ENCODE measurements at places on chromosomes 7 and 10.

DNA sequence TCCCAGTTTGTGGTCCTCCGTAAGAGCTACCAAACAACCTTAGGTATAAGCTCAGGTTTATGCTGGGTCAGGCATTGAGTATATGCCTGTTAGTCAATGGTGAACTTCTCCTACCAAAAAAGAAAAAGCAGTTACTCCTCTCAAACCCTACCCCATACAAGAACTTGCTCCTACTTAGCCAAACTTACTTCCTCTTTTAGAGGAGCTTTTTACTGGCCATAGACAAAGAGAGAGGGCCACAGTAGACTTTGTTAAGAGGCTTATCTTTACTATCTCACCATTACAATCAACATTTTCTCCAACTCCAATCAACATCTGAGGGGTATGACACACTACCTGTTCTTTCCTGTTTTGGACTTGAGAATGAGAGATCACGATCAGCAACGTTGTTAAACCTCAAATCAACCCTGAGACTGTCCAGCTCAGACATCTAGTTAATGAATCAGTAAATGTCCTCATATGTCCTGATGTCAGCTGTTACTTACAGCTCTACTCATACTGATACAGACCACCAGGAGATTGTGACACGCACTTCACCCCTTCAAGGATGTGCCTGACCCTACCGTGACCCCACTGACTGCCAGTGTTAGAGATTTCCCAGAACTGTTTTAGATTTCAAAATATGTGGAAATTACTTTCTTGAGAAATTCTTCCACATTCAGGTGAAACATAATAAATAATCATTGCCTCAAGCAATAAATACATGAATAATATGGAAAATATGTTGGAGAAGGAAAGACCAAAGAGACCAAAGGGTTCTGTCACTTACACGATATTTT is 18.4 kb upstream of the CCDC71L start:
- no peak for DNase-seq

- DNase-seq = no peak
These were observed 69.7 kb downstream of the ANLN start for GRCh38 chr7:36459236-36459960.

DNA sequence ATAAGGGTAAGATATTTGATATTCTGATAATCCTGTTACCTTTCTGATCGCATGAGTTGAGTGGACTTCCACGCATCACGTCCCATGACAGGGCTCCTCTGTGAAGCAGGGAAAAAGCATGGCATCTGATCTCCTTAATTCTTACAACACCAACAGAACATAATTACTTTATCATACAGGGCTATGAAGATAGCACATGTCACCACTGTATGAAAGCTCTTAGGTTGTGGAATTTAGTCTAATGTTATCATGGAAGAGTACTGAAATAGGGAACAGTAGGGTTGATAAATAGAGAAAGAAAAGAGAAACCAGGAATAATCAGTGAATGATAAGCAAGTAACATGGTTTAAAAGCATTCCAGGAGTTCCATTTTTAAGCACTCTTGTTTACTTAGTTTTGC is 212.0 kb downstream of the CACNB2 start:
- DNase-seq = no peak

DNA sequence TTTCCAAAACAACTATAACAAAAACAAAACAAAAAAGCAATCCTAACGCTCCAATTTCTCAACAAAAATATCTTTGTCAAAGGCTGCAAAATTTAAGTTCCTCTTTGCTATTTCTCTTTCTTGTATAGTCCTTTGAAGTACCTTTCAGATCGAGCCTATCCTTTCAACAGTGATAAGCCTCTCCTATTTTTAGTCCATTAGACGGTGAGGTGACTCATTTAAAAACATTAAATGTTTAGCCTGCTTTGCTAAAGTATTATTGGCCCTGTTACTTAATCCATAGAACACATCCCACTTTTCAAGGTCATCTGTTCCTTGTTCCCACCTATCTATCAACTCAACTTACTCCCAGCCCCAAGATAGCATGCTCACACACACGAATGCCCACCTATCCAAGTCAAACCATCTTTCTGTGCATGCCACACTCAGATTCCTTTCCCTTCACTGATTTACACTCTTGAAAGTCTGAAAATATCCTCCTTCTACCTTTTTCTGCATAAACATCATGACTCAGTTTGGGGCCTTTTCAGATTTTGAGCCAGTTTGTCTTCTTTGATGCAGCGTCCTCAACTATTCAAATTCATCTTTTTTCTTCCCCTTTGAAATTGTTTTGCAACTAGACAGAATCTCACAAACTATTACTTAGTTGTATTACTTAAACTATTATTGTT is 224.9 kb upstream of the TMEM229A start:
- no peak for DNase-seq

DNA sequence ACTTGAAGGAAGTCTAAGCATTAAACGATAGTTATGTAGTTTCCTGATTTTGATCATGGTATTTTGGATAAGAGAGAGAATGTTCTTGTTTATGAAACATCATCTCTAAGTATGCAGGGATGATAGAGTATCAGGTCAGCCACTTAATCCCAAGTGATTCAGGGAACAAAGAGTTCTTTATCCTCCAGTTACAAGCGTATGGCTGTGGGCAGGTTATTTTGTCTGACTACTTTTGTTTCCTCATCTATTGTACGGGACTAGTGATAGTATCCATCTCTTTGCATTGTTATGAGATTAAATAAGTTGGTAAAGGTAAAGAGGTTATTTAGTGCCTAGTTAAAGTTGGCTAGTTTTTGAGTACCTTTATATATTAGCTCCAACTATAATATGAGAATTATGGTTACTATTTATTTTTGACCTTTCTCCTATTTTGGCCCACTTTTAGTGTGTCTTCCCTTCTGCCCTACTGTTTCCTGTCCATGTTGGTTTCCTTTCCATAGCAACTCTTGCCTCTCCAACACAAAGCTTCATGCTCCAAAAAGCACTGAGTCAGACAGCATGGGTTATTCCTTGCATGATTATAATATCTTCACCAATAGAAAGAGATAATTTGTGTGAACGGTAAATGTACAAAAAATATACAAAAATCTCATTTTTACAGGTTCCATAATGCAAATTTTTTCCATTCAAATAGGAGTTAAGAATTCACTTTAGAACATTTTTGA is 65.4 kb downstream of the SP8 start:
- no peak for DNase-seq

- peak; percentile 50 for DNase-seq
These were observed 46.2 kb downstream of the RBM17 start for GRCh38 chr10:6135039-6135438.

- DNase-seq = no peak
These were observed 109.3 kb downstream of the GRK5 start for GRCh38 chr10:119316729-119317097.

DNA sequence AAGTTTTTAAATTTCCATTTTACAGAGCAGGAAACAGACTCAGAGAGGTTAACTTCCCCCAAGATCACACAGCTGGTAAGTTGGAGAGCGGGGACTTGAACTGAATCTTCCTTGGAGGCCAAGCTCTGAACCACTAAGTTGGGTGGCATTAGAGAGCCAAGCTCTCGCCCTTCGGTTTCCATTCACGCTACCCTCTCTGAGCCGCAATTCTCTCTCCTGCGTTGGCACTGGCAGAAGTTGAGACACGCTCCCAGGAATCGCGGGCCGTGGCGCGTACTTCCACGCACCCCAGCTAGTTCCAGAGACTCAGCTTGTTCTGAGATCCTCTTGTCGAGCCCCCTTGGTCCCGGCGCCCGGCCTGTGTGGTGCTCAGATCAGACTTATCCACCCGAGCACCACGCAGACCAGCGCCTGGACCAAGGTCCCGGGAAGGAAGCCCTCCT is 29.3 kb upstream of the VAX1 start:
- DNase-seq = no peak

GRCh38 chr7:32942415-32943251 is 14.6 kb upstream of the FKBP9 start:
- DNase-seq = peak; percentile 80

- no peak for DNase-seq
These were observed 151.9 kb downstream of the NEURL1 start for GRCh38 chr10:103645141-103646054.

DNA sequence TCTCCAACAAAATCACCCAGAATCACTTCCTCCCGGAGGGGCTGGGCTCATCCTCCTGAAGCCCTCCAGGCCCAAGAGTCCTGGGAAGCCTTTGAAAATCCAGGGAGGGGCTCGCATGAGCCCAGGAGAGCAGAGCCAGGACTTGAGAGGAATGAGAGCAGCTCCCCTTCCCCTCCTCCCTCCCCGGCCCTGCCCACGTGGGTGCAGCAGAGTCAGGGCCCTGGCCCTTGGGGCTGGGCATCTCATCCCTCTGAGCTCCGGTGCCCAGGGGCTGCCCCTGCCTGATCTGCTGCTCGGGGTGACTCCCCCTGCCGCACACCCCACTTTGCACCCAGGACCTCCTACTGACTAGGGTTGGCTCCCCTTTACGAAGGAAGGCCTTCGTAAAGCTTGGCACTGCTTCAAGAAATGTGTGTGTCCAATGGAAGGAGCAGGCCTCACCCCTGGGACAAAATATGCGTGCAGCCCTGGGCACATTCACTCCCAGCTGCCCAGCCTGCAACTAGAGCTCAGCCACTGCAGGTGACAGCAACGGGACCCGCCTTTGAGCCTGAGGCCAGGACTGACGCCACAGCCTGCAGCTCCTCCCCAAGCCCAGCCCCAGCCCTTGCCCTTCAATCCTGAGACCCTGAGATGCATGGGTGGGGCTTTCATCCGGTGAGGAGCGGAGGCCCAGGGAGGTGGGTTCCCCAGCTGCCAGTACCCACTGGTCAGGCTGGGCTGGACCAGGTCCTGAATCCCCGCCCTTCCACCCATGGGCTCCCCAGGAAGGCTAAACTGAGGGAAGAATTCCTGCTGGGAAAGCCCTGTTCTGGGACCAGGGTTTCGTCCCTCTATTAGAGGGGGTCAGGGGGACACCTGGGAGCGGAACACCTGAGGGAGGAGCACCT is 21.8 kb downstream of the PWWP2B start:
- DNase-seq = no peak

DNA sequence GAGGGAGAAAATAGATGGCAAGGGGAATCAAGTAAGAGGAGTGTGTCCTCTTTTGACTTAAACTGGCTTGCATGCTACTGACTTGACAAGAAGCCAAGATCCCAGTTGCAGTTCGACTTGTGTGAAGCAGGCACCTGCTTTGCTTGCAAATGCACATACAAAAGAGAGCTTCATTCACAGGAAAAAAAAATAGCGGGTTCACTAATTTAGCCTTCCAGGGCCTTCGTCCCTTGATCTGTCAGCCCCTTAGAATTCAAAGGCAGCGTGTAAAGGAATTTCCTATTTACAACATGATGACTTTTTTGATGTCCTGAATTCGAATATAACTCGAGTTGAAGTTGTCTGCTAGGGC is 192.1 kb downstream of the CELF2 start:
- no peak for DNase-seq

GRCh38 chr7:50832744-50833143 is 50.0 kb upstream of the GRB10 start:
- DNase-seq = no peak

- DNase-seq = no peak
These were observed 10.0 kb downstream of the ZCCHC24 start for GRCh38 chr10:79435271-79436065.

DNA sequence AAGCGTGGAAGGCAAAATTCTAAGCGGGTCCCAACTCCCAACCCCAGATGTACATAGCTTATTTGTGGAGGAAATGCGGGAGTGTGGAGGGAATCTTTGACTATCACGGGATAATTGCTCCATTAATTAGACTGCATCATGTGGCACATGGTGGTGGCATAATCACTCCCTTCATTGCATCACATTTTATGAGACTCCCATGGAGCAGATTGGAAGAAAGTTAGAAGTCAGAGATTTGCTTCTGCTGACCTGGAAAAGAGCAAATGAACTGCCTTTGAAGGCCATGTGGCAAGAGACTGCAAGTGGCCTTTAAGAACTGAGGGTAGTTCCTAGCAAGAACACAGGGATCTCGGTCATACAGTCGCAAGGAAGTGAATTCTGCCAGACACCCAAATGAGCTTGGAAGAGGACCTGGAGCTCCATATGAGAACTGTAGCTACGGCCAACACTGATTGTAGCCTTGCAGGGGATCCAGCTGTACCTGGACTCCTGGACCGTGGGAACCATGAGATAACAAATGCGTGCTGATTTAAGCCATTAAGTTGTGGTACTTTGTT is 37.1 kb upstream of the ITGB1 start:
- no peak for DNase-seq

DNA sequence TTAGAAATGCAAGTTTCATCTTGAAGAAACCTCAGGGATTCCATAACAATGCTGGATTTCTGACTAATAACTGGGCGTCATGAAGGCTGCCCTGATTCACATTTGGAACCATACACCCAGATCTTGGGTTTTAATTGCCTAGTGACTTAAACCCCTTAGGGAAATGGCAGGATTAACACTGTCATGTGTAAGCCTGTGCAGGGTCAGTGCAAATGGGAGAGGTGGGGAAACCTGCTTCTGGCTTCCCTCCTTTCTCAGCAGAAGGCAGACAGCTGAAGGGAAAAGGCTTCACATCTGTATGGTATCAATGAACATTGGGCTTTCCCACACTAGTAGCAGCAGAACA is 364.2 kb downstream of the ANKRD30A start:
- DNase-seq = no peak

DNA sequence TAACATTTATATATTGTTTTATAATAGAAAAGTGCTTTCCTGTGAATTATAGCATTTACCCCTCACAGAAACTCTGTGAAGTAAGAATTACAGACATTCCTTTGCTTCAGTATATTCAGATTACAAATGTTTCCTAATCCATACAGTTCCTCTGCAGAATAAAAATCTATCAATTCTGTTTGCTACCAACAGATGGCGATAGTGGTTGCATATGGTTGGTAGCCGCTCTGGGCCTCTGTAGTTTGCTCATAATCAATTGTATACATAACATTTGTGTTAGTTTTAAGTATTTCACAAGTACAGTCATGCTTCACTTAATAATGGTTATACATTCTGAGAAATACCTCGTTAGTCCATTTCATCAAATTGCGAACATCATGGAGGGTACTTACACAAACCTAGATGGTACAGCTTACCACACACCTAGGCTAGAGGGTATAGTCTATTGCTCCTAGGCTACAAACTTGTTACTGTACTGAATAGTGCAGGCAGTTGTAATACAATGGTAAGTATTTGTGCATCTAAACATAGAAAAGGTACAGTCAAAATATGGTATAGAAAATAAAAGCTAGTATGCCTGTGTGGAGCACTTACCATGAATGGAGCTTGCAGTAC is 94.4 kb upstream of the STEAP4 start:
- no peak for DNase-seq

GRCh38 chr10:129275886-129276285 is 191.2 kb upstream of the MGMT start:
- no peak for DNase-seq

DNA sequence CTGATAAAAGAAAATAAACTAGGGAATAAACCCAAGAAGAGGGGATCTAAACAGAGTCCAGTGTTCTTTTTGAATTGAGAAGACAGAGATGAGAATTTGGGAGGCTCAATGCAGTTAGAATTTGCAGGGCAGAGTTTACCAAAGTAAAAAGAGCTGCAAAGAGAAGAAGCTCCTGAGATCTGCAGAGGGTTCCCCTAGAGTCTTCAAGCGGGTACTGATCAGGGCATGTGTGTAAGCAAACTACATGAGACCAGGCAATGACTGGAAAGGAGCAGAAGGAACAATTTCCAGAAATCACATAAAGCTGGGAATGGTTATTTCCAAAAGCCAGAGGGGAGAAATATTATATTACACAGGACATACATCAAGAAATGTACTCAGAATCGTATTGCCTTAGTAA is 58.1 kb upstream of the TES start:
- DNase-seq = no peak

GRCh38 chr10:97573021-97573420 is 442 bp downstream of the ANKRD2 start:
- DNase-seq = no peak

- DNase-seq = no peak
These were observed 28.7 kb downstream of the TMEM243 start for GRCh38 chr7:87190783-87191182.

GRCh38 chr10:91410638-91411371 is 661 bp downstream of the HECTD2 start:
- no peak for DNase-seq
